ENCODE measurements at places on chromosomes 13 and 19.
A peak's percentile ranks its signal among the peaks of the same experiment; 100 is the strongest.

DNA sequence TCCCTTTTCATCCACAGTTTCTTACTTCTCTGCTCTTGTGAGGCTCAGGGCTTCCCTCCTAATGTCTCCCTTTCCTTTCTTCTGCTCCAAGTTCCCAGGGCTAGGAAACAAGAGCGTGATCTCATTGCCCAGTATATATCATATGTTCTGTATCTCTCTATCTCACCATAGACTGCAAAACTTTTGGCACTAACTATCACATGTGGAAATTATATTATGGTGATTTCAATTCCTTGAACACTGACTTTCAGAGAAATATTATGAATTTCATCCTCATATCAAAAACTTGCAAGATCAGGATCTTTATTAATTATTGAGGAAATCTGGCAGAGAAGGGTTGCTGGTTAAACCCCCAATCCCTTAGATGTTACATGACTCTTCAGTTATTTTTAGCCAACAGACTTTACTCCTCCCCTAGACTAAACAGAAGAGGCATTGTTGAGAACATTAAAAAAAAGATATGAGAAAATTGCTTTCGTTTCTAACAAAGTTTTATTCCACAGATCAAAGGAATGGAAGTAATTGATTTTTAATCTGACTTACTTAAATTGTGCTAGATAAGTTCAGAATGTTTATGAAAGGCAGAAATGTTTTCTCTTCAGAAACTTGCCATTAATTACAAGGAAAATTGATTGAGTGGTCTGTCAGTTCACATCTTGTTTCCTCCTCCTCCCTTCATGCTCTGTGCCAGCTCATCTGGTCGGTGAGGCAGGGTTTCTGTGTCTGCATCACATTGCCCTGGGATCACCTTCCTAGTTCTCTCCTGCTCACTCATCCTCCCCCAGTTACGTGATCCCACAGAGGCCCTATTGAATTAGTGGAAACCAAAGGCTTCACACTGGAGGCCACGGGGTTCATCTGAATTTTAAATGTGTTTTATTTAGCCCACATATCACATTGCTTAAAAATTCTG, 378.5 kb downstream of the LMO7 start:
- no peak for DNase-seq

- no peak for DNase-seq
These were observed 12.7 kb upstream of the ZNF43 start for GRCh38 chr19:21848706-21849105.

DNA sequence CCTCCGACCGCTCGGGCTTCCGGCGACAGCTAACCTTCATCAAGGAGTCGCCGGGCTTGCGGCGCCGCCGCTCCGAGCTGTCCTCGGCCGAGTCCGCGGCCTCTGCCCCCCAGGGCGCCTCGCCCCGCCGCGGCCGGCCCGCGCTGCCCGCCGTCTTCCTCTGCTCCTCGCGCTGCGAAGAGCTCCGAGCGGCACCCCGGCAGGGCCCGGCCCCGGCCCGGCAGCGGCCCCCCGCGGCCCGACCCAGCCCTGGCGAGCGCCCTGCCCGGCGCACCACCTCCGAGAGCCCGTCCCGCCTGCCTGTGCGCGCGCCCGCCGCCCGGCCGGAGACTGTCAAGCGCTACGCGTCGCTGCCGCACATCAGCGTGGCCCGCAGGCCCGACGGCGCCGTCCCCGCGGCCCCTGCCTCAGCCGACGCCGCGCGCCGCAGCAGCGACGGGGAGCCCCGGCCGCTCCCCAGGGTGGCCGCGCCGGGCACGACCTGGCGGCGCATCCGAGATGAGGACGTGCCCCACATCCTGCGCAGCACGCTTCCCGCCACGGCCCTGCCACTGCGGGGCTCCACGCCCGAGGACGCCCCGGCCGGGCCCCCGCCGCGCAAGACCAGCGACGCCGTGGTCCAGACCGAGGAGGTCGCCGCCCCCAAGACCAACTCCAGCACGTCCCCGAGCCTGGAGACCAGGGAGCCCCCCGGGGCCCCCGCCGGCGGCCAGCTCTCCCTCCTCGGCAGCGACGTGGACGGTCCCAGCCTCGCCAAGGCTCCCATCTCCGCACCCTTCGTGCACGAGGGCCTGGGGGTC, 9.6 kb downstream of the C19orf25 start:
- no peak for DNase-seq

DNA sequence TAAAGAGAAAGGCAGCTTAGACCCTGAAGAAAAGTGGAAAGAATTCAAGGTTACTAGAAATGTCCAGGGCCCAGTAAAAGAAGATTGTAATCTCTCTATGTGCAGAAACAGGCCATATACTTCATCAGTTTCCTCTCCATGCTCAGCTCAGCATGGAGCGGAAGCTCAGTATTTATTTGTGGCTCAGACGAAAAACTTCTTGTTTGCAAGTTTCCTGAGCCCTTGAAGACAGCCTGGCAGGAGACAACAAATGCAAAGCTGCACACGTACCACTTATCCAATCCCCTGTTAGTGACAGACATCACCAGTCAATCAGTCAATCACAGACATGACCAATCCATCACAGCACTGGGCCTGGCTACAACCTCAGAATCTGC, 8.1 kb upstream of the KLF2 start:
- no peak for DNase-seq

DNA sequence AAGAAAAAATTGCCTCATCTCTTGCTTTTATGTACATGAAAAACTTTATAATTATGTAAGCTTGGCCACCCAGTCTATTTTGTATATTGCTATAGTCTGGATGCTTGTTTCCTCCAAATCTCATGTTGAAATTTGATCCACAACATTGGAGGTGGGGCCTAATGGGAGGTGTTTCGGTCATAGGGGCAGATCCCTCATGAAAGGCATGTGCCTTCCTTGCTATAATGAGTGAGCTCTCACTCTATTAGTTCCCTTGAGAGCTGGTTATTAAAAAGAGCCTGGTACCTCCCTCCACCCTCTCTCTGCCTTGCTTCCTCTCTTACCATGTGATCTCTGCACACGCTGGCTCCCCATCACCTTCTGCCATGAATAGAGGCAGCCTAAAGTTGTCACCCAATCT, 1005.1 kb downstream of the PCDH9 start:
- no peak for DNase-seq

DNA sequence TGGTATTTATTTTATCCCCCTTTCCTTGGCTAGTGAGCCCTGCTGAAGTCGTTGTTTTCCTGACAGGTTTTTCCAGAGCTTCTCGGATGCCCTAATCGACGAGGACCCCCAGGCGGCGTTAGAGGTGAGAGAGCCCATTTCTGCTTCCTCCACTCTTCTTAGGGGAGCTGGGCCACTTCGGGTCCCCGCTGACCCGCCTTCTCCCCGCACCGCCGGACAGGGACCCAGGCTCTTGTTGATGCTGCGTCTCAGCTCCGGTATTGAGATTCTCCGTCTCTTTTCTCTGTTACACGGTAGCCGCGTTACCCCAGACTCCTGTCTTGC, 306 bp downstream of the SUGT1 start:
- peak; percentile 35 for DNase-seq

DNA sequence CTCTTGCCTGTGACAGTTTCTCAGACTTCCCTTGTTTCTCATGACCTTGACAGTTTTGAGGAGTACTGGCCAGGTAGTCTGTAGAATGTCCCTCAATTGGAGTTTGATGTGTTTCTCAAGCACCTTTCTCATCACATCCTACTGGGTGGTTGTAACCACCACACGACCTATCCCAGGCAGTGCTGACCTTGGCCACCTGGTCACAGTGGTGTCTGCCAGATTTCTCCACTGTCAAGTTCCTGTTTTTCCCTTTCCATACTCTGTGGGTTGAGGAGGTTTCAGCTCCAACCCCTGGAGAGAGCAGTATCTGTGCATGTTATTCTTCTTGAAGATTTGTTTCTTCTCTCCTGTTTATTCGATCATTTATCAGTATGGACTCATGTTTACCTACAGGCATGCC, 8.4 kb upstream of the UPF3A start:
- no peak for DNase-seq

DNA sequence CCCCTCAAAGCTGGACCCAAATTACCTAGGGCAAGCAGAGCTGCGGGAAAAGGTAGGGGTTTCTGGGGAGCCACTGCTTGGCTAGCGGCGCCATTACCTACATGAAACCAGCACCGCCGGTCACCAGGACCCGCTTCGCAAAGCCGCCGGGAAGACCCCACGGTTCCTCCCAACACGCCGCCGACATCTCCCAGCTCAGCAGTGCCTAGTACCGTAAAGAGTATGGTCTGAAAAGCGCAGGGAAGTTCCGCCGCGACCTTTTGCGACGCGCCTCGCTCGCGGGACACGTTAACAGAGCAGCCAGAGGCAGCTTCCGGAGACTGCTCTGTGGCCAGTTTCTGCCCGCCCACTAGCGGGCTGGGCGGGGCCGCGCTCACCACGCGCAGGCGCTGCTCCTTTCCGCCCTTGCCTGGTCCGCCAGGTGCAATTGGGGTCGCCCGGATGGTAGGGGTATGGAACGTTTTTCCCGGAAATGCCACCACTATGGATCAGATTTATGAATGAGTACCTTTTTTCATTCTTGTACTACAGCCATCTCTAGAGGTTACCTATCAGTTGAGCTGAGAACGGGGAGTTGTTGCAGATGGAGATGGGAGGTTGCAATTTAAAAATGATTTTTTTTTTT, at the start of gene TGDS:
Gene TGDS (minus strand): TSS at position 203 of the 625 bp plus-strand sequence. CDS start 16 bp downstream, at position 187.
- peak; percentile 74 for DNase-seq

DNA sequence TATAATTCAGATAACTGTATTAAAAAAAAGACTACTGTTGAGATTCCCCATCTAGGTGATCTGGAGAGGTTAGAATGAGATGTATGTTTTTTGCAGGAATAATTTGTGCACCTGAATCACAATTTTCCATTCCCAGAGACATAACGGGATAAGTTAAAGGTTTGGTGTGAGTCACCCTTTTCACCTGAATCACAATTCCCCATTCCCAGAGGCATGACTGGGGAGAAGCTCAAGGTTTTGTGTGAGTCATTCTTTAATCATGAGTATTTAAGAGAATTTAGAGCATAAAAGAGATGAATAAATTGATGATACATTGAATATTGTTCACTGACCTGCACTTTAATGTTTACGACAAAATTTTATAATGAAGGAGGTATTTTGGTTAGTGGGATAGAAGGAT, 9.0 kb downstream of the OR7A5 start:
- DNase-seq = no peak

GRCh38 chr19:18306888-18307260, 16.0 kb downstream of the LSM4 start:
- DNase-seq = no peak

- DNase-seq = no peak
These were observed 4.0 kb upstream of the ZNF628 start for GRCh38 chr19:55472463-55472862.

- no peak for DNase-seq
These were observed 1.6 kb upstream of the ZNF529 start for GRCh38 chr19:36574741-36575140.

- no peak for DNase-seq
These were observed 223.5 kb upstream of the MAB21L1 start for GRCh38 chr13:35699825-35700510.

DNA sequence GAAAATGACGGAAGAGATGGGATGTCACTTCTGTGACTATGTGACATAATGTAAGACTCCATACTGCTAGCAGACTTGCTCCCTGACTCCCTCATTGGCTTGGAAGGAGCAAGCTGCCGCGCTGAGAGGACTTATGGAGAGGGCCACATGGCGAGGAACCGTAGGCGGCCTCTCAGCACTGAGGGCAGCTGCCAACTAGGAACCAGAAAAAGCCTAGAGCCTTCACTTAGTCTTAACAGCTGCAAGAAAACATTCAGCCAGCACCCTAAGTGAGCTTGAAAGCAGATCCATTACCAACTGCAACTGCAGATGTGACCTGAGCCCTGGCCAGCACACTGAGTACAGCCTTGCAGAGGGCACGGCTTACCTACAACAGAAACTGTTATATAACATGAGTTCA, 33.9 kb downstream of the USP12 start:
- DNase-seq = no peak

- no peak for DNase-seq
These were observed 1.1 kb downstream of the IGFLR1 start for GRCh38 chr19:35741203-35741515.

Data from NCI-H1105 treated with DMSO at 0.1 percent for 48 hours (cell line).